ENCODE measurements at places on chromosomes 7 and 10.

DNA sequence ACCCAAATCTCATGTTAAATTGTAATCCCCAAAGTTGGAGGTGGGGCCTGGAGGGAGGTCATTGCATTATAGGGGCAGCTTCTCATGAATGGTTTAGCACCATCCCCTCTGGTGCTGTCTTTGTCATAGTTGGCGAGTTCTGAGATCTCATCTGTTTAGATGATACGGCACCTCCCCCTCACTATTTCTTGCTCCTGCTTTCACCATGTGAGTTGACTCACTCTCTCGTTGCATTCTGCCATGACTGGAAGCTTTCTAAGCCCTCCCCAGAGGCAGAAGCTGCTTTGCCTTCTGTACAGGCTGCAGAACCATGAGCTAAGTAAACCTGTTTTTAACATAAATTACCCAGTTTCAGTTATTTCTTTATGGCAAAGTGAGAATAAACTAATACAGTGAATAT is 18.9 kb upstream of the ZNF138 start:
- DNase-seq: no peak

GRCh38 chr7:66460921-66461361 is 167.7 kb upstream of the KCTD7 start:
- DNase-seq: no peak

- DNase-seq: no peak
Measured at GRCh38 chr10:94583124-94583523, 37.5 kb downstream of the HELLS start.

- no peak for DNase-seq
Measured at GRCh38 chr7:19920705-19921104, 147.3 kb upstream of the TMEM196 start.

DNA sequence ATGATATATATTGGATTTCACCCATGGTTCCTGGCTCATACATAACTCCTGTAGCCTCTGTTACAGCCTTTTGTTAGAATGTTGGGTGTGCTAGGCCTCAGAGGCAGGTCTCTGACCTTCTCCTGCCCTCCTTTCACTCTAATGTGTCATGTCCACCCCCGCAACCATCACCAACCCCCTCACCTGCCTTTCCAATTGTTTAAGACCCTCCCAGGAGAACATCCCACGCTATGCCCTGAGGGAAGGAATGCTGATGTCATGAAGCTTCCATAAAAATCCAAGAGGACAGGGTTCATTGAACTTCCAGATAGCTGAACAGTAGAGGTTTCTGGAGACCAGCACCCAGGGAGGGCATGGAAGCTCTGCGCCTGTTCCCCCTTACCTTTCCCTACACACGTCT is 30.8 kb upstream of the C10orf67 start:
- DNase-seq: no peak

DNA sequence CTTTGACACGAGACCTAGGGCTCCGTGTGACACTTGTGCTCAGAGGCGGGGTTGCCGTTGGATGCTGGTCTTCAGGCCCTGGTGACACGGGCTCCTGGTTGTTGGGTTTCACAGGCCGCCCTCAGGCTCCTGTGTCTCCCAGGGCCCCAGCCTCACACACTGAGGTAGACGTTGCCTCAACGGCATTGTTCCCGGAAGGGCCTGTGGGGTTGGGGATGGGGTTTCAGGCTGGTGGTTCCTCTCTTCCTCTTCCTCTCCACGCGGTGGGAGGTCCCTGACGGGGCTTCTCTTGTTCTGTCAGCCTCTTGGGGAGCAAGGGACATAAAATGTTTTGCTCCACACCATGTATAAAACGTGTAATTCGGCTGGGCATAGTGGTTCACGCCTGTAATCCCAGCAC is 125.1 kb downstream of the TRRAP start:
- no peak for DNase-seq

DNA sequence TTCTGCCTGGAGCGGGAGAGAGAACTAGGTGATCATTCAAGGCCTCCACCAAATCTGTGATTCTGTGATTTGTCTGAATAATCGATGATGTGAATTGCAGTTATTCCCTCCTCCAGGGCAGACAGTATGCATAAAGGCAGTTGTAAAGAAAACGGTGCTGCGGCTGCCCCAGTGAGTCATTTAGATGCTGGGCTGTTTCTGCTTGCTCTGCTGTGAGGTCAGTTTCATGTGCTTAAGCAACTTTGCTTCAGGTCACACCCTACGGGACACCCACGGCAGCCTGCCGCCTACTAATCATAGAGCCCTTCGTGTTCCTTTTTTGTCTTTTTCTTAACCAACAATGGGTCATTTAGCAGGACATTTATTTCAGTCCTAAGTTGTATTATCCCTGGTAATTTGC is 158.1 kb upstream of the PITRM1 start:
- DNase-seq: no peak

DNA sequence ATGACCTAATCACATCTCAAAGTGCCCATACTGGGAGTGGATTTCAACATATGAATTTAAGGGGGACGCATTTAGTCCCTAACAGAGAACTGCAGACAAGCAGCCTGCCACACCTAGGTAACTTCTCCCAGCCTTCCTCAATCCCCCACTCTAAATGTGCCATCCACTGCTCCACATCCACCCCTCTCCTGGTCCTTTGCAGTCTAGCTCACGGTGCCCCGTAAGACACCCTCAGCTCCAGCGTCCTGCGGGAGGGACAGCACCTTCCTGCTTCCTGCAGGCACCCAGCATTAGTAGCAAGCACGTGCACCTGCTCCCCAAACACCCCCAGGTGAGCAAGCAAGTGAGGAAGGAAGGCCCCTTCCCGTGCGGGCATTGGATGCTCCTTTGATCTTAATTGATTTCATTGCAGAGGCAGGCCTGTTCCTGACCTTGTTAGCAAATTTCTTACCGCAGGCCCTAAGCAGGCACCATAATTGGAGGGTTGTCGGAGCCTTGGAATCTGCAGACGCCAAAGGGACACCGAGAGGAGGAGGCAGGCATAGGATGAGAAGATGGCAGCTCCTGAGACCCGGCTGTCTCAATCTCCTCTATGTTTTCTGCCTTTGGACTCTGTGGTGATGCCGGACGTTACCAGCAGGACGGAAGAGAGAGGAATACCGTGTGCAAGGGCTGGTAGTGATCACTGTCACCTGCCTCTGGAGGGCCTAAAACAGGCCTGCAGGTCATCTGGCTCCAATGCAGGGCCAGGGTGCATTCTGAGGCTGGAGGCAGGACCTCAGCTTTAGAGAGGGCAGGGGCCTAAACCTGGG is 75.8 kb upstream of the CHST15 start:
- no peak for DNase-seq

DNA sequence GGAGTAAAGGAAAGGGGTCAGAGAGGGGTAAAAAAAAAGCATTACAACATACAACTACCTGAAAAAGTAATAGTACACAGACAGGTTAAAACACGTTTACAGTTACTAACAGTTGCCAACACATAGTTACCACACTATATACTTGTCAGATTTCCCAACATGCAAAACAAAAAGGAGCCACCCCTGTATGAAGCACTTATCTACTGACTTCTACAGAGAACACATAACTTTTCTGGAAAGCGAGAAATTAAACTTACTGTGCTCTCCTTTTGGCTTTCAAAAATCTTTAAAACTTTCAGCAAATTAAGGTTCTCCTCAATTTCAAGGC is 2.1 kb downstream of the ABI1 start:
- no peak for DNase-seq

- DNase-seq: no peak
Measured at GRCh38 chr10:35056686-35057085, 33.5 kb downstream of the CUL2 start.

- DNase-seq: no peak
Measured at GRCh38 chr7:36512616-36513015, 123.0 kb downstream of the ANLN start.

GRCh38 chr7:66296001-66296521 is 90.9 kb downstream of the TPST1 start:
- no peak for DNase-seq

- DNase-seq: no peak
Measured at GRCh38 chr10:89042562-89042961, 52.0 kb downstream of the FAS start.

DNA sequence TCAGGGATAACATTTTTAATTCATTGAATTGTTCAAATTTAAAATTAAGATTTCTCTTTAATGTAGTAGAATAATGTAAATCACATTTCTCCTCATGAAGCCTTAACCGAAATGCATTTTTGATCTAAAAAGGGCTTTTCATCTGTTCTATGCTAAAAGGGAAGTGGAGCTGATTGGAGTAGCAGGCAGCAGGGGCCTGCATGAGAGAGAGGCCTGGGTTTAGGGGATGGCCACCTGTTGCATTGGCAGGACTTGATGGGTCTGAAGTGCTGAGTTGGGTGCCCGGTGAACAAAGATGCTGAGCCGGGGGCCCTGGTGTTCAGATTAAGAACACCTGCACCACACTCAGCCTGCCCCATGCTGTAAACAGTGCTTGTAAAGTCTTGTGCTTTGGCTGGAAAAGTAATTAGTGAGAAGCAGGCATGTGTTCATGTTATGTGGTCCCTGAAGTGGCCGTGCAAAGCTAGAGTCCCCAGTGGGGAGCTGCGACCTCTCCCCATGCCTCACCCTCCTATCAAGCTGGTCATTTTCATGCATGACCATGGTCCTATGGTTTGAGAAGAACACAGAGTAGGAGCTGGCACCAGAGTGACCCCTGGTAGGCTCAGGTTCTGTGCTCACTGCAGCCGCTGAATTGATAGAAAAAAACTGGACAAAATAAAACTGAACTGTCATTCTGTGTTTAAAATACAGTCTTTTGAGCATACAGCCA is 124.3 kb downstream of the ADCY1 start:
- no peak for DNase-seq

- no peak for DNase-seq
Measured at GRCh38 chr10:88493691-88494483, 89.2 kb downstream of the RNLS start.

DNA sequence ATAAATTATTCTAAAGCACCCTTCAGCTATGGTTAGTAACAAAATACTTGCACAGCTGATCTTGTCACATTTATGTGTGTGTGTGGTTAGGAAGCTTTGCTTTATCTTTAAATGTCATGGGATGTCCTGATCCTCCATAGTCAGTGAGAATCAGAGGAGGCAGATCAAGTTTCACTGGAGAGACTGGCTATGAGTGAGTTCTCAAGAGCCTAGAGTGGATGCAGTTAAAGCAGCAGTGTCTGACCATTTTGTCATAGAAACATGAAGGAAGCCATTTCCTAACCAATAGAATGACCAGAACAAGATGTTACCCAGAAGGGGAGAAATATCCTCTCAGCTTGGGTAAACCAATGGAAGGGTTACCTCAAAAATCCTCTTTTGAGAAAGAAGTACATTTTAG is 207.2 kb upstream of the DKK1 start:
- DNase-seq: no peak

- no peak for DNase-seq
Measured at GRCh38 chr10:75643944-75644692, 212.7 kb downstream of the LRMDA start.

GRCh38 chr10:128744811-128745305 is 618.6 kb upstream of the MKI67 start:
- DNase-seq: no peak

Data from stimulated activated CD8-positive, alpha-beta memory T cell treated with anti-CD3 and anti-CD28 coated beads, Interleukin-15, amount 100 ng/mL, for 24 hours (primary cell).